Mesothelial cell of epicardium (in vitro differentiated cells): ENCODE measurements at places on chromosomes 2 and 18.

DNA sequence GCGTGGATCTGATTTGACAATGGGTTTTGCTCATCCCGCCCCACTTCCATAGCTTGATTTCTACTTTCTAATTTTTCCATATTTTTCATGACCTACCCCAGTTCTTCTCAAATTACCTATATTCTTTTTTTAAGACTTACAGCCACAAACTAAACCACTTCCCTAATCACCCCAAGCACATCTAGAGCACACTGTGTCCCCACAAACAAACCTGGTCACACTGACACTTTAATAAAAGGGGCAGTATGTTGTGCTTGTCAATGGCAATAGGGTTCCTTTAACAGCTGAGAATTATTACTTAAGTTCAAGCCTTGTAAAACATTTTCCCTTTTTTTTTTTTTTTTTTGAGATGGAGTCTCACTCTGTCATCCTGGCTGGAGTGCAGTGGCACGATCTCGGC lies 47.1 kb downstream of the MREG start:
- DNase-seq: no peak

DNA sequence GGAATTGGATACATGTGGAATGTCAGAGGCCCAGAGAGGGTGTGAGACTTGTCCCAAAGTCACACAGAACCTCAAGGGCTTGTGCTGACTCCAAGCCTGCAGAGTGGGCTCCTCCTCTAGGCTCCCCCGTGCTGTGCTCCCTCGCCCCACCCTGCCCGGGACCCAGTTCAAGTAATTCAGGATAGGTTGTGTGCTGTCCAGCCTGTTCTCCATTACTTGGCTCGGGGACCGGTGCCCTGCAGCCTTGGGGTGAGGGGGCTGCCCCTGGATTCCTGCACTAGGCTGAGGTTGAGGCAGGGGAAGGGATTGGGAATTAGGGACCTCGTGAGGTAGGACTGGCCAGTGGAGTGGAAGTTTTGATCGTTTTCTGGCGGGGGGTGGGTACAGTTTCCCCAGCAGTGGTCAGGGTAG lies 2.8 kb downstream of the CTDSP1 start:
- no peak for DNase-seq

GRCh38 chr2:38981003-38981669 lies 91.5 kb downstream of the ARHGEF33 start:
- DNase-seq: no peak

- DNase-seq: no peak
These were observed 87.0 kb upstream of the RTN4 start for GRCh38 chr2:55137024-55137958.

DNA sequence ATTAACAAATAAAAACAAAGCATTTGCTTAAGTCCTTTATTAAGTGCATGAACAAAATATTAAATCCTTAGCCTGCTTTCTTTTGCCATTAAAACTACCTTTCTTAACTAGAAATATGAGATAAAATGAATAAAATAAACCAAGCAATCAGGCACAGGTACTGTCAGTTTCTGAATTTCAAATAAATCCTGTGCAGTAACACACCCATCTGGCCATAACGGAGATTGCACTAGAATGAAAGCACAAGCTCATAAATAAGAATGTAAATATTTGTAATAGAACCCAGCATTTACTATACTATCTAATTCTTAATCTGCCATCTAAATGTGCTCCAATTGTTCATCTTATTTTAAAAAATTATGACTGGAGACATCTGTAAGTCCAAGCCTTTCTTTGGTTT lies 31.9 kb downstream of the PRKRA start:
- DNase-seq: no peak

DNA sequence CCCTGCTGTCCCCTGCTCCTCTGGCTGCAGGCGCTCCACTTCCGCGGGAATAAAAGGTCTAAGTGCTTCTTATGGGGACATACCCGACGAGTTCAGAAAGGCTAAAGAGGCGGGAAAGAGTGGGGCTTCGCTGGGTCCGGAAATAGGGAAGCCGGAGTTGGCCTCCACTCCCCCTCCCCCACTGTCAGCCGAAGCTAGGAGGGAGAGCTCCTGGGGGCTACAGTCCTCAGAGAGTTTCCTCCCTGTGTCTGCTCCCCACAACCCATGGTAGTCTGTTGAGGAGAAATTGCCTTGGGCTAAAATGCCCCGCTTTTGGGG lies 7.2 kb downstream of the GAD1 start:
- no peak for DNase-seq

DNA sequence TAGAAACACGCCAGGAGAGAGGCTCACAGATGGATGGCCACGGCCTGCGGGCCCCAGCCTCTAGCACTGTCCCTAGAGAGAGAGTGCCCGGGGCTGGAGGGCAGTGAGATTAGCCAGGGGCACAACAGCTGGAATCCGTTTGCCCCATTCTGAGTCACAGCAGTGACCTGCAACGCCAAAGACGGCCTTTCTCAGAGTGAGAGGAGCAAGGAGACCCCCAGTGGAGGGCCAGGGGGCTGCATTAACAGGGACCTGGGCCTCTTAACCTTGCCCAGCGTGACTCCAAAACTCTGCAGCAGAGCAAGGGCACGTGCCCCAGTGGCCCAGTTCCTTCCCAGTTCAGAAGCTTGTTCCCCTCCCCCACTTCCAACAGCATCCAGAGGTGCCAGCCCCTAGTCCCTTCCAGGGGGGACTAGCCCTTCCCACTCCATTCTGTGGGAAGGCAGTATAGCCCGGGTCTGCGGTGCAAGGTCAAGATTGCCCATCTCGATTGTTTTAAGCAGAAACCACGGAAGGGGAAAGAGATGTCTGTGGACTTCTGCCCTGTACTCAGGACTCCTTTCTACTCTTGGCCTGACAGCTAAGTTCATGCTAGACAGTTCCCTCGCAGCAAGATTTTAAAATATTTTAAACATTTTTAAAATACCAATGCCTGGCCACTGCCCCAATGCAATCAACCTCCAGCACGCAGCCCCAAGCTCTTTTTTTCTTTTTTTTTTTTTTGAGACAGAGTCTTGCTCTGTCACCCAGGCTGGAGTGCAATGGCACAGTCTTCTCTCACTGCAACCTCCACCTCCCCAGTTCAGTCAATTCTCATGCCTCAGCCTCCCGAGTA lies 50.9 kb upstream of the BIN1 start:
- DNase-seq: no peak

GRCh38 chr2:8659092-8659734 lies 22.6 kb upstream of the ID2 start:
- no peak for DNase-seq

DNA sequence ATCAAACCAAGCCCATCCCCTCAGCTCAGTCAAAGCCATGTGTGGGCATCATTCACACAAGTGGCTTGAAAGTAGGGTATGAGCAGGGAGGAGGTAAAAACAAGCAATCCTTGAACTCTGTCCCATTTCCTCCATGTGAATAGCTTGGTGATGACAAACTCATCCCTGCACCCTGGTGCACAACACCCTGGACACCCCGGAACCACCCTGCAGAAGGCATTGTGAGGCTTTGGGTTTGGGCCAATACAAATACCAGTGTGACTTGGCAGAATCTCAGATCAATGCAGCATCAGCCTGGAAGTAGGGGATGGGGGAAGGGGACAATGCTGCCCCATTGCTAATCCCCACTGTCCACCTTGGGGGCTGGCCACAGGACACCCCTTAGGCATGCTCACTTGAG lies 28.6 kb downstream of the TGFA start:
- DNase-seq: no peak

- DNase-seq: no peak
These were observed 406.1 kb upstream of the NRP2 start for GRCh38 chr2:205276116-205276777.

GRCh38 chr2:135124924-135125886 lies 73.1 kb downstream of the RAB3GAP1 start:
- DNase-seq: no peak

DNA sequence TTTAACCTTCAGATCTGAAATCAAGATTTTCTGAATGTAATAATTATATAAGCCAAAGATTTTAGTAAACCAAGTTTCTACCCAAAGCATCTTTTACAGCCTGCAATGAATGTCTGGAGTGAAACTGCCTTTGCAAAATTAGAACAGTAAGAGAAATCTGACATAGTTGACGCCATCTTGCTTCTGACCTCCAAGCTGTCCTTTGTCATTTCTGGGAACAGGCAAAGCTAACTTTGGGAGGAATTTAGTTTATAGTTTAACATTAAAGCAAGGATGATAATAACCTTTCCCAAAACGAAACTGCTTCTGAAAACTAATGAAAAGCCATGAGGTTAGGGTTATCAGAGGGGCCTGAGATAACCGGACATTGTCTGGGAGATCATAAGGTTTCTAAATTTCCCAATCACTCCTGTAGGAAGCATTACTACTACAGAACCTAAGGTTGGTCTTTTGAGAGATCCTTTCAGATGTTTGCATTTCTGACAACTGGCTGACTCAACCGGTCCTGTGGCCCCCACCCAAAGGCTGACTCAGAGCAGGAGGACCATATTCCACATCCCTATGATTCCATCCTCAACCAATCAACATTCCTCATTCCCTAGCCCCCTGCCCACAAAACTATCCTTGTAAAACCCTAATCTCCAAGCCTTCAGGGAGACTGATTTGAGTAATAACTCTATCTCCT lies 124.5 kb downstream of the TMEM131 start:
- no peak for DNase-seq

- no peak for DNase-seq
These were observed 54.3 kb downstream of the THUMPD2 start for GRCh38 chr2:39724828-39725144.

DNA sequence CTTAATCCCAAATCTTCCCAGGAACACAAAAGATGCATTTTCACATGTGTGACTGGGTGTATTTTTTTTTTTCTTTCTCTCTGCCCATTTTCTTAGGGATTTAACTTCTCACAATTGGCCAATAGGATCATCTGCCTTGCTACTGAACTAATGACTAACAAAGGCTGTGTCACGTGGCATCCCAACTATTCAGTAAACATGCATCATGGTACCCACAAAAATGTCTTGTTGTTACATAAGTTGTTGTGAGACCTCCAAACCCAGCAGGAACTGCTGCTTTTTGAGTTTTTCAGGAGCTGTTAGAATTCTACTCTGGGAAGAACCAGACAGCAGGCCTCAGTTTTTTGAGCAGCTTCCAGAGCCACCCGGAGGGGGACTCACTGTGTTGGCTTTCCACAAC lies 31.9 kb downstream of the GAD1 start:
- no peak for DNase-seq

GRCh38 chr2:216803791-216804190 lies 56.1 kb downstream of the TNP1 start:
- DNase-seq: no peak

DNA sequence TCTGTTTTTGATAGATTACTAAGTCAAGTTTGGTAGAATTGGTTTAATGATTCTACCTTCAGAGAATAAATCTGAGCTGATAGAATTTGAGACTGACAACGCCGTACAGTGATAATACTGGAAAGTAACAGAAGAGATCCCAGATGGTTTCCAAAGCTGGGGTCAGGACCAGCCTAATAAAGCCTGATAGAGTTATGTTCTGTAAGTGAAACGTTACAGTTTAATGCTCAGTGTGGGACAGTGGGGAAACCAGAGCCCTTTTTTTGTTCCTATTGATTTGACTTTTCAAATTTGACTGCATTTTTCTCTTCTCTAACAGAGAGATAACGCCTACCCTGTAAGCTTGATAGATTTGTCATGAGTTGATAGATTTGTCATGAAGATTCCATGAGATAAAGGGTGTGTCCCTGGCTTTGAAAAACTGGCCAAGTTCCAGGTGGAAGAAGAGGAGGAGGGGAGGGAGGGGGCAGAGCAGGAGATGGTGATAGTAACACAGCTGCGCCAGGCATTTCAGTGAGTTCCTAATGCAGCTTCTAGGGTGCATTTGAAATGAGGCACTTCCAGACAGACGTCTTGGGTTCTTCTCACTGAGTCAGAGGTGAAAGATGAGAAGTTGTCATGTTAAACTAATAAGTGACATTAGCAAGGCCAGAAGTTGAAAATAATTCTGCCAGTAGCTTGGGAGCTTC lies 65.1 kb downstream of the CERS6 start:
- DNase-seq: no peak

GRCh38 chr2:49404108-49404507 lies 249.8 kb upstream of the FSHR start:
- no peak for DNase-seq

- DNase-seq: no peak
These were observed 129.9 kb upstream of the KLHL14 start for GRCh38 chr18:32902568-32903330.

DNA sequence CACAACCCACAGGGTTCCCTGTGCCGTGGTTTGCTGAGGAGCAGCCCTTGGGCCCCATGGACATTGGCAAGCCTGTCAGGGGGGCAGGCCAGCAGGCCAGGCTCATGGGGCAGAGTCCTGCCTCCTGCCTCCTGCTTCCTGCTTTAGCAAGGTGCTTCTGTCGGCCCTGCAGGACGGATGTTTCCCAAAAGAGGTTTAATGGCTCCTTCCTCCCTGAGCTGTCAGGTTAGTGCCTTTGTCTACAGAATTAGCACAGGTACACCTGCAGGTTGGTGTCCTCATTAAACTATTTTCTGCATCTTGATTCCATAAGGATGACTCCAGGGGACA lies 152.3 kb downstream of the TTC32 start:
- DNase-seq: no peak

GRCh38 chr2:171344182-171344581 lies 89.6 kb downstream of the METTL8 start:
- no peak for DNase-seq

- no peak for DNase-seq
These were observed 753.6 kb upstream of the TMEFF2 start for GRCh38 chr2:192948316-192948715.

DNA sequence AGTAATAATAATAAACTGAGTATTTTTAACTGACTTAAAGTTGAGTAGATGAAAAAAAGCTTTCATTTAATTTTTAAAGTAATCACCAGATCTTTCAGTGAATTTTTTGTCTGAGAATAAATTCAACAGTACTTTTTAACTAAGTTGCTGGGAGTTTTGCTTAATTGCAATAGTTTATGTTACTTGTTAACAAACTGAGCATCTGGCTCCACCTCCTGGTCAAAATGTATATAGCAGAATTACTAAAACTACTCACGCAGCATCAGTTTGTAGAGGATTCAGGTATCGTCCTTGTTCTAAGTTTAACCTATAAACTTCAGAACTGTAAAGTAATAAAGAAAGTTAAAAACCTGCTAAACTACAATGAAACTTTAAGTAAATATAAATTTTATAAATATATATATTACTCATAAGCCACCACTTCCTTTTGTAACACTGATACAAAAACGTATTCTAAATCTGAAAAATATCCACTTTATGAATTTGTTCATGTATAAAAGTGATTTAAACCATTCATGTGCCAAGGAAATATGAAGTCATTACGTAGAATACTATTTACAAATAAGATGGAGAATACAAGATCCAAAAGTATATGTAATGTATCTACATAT lies 21.3 kb downstream of the NOL10 start:
- DNase-seq: no peak

DNA sequence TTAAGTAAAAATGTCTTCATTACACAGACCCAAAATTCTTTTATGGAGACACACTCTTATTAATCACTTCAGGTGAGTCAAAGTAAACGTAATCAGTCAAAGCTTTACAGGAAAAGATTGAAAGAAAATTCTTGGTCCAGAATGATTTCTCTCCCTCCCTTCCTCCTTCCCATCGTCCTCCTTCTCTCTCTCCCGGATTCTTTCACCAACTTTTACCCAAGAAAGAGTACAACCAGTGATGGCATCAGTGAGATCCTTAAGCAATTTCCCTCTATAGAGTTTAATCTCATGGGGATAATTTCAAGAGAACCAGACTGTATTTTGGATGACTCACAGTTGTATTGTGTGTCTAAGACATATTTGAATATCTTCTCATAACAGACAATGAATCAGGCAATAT lies 258.1 kb downstream of the ALK start:
- no peak for DNase-seq
